Gastrocnemius medialis (tissue), 4 donors: ENCODE measurements at places on chromosomes 5 and 9. TPM values are rescaled to one million over a fixed set of nuclear protein-coding genes. Genes with fewer than 3 reads are reported as not detected.

- DNase-seq, result peak; percentile 37
Measured at GRCh38 chr5:135116160-135116561, 82.1 kb upstream of the PITX1 start.

Gene IL9
- total RNA-seq, result not detected

DNA sequence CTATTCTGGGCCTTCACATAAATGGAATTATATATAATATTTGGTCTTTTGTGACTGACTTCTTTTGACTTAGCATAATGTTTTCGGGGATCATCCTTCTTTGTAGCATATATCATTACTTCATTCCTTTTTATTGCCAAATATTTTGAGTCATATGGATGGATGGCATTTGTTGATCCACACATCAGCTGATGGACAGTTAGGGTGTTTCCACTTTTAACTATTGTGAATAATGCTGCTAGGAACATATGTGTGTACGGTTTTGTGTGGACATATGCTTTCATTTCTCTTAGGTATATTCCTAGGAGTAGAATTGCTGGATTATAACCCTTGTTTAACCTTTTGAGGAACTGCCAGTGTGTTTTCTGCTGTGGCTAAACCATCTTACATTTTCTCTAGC, 249.6 kb downstream of the FANCC start:
- no peak for DNase-seq

DNA sequence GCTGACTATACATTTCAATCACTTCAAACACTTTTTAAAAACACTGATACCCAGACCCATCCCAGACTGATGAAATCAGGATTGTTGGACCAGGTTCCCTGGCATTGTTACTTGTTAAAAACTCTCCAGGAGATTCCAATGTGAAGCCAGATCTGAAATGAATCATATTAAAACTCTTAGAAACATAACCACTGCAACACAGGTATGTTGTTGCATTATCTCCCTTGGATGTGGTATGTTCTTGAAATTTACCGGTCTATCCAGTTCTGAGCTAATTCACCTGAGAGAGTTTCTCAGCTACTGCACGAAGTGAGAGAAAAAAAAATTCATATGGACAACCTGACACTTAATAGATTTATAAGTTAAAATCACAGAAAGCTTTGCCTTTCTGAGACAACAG, 21.8 kb downstream of the MEF2C start:
- no peak for DNase-seq

GRCh38 chr9:81072758-81073157, 616.6 kb downstream of the TLE1 start:
- no peak for DNase-seq

DNA sequence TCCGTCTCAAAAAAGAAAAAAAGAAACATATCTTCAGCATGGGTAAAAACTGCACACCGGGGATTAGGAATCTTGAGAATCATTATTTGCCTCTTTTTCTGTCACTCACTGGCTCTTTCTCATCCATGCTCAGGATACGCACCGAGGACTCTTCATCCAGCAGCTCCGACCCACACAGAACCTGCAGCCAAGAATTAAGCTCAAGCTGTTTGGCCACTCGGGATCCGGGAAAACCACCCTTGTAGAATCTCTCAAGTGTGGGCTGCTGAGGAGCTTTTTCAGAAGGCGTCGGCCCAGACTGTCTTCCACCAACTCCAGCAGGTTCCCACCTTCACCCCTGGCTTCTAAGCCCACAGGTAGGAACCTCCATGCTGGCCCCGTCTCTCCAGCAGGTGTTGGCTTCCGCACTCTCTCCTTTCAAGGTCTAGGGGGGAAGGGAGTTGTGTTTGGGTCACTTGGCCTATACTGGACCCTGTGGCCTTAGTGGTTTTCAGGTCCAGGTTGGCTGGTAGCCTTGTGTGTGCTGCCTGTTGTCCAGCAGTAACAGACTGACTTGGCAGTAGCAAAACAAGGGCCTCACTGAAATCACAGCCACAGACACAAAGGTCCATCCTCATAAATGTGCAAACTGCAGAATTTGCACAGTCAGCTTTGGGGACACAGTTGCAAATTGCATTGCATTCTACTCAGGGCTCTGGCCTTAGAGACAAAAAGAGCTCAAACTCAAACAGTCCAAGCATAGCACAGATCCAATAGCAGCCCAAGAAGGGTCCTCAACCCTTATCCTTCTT, 44.5 kb upstream of the CTSL start:
- DNase-seq, result no peak

Gene ZNF366
- total RNA-seq, result 2.7 TPM

DNA sequence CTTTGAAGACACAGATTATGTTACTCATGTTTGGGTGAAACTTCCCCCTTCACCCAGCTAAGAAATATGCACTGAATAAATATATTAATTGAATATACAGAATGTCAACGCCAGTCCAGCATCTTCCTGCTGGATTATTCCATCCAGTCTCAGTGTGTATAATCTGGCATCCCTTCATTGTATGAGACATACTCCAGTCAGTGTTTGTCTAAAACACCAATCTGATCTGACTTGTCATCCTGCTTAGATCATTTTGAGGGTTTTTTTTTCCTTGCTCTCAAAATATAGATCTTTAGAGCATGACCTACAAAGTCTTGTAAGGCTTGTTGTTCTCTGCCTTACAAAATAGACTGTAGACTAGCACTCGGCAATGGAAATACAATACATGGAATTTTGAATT, 195.1 kb downstream of the SMARCA2 start:
- DNase-seq, result no peak

Gene IL7R
- 0.81 TPM for total RNA-seq

Gene PIP5KL1
- not detected for total RNA-seq

DNA sequence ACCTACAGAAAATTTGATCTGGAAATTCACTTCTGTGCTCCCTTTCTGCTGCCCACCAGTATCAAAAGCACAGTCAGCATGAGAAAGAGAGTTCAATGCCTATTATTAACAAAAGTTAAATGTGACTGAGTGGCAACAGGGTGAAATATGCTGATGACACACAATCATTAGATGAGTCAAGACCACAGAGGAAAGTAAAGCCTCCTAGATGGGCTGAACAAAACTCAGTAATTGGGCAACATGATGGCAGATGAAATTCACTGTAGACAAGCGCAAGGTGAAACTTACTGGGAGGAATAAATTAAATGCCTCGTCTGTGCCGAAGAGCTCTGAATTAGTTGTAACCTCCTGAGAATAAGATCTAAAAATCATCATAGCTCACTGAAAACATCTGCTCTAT, 752.8 kb downstream of the IRX1 start:
- no peak for DNase-seq

- DNase-seq, result no peak
Measured at GRCh38 chr5:156435101-156435500, 108.1 kb downstream of the SGCD start.

GRCh38 chr9:113611461-113612215, 148.1 kb downstream of the RGS3 start:
- no peak for DNase-seq

DNA sequence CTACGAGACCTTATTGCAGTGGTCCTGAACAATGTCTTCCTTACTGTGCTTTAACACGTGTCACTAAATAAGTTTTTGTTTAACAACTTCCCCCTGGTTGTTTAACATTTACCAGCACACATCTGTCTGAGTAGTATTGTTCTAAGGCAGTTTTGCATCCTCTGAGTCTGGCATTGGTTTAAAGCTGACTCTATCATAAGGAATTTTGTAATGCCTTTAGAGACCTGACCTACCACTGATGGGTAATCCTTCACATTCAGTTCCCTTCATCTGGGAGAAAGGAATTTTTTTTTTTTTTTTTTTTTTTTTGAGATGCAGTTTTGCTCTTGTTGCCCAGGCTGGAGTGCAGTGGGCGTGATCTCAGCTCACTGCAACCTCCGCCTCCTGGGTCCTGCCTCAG, 20.0 kb upstream of the PCAT7 start:
- DNase-seq, result no peak
